Skeletal muscle cell (primary cell): ENCODE measurements at places on chromosomes 5 and 9.

DNA sequence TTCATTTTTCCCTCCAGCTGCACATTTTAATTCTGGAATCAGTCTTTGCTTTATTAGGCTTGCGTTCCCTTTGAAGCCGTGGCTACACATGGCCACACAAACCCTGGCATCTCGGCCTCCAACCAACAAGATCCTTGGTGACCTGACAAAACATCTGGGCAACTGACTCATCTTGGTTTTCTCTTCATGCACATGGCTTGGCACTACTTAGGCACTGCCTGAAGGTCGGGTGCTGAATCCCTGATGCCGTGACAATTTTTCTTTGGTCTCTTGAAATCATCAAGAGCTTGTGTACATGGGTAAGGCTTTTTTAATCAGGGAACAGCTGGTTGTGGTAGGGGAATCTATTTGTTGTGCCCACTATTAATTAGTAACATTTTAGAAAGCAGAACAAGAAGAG lies 16.0 kb upstream of the PAPPA start:
- DNase-seq, result no peak

- peak; percentile 83 for DNase-seq
Observed at GRCh38 chr9:72586388-72587130, 65.2 kb downstream of the TMC1 start.

- no peak for DNase-seq
Observed at GRCh38 chr5:76607353-76607871, 15.8 kb downstream of the F2RL2 start.

GRCh38 chr5:170482511-170482910 lies 21.3 kb upstream of the KCNIP1 start:
- no peak for DNase-seq

DNA sequence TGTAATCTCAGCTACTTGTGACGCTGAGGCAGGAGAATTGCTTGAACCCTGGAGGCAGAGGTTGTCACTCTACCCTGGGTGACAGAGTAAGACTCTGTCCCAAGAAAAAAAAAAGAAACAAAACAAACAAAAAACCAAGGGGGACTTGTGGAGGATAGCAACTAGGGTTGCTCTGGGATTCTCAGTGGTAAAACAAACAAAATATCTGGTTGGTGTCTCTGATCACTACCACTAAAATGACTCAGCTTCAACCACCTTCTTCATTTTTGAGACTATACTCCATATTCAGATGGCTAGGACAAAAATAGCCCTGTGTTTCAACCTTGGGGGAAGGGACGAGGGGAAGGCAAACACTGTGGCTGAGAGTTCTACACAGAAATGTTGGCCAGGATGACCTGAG lies 110.3 kb downstream of the ARRDC3 start:
- DNase-seq, result no peak

GRCh38 chr5:170741801-170742200 lies 41.7 kb upstream of the GABRP start:
- DNase-seq, result no peak

- no peak for DNase-seq
Observed at GRCh38 chr5:1012313-1012841, 3.8 kb downstream of the NKD2 start.

GRCh38 chr5:172920447-172920849 lies 38.8 kb upstream of the RPL26L1 start:
- peak; percentile 96 for DNase-seq

DNA sequence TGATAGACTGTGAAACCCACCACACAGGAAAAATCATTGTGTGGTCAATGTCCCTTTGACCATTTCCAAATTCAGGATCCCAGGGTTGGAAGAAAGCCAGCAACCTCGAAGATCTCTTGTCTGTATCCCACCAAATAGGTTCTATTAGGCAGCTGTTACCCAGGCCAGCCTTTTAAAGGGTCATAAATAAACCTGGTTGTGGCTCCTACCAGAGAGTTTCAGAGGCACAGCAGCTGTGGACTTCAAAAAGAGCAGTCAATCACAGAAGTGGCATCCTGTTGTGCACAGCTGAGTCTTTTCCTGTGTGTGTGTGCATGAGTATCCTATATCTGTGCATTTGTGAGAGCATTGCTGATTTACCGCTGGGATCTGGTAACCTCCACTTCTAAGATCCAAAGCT lies 23.7 kb upstream of the OR2S2 start:
- no peak for DNase-seq

GRCh38 chr9:113515862-113516261 lies 52.3 kb downstream of the RGS3 start:
- DNase-seq, result no peak

DNA sequence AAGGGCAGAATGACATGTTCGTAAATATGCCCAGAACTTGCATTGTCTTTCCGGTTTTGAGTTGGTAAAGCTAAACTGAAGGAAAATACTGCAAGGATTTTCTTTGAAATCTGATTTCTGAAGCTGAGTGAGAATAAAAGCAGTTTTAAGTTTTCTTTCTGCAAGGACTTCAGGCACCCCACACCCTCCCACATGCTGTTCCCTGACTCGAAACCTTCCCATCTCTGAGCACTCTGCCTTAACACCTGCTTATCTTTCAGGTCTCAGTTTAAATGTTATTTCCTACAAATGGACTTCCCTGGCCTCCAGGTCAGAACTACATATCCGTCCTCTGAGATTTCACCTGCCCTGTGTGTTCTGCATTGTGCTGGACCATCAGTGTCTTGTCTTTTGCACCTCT lies 93.8 kb downstream of the KLHL3 start:
- DNase-seq, result no peak

DNA sequence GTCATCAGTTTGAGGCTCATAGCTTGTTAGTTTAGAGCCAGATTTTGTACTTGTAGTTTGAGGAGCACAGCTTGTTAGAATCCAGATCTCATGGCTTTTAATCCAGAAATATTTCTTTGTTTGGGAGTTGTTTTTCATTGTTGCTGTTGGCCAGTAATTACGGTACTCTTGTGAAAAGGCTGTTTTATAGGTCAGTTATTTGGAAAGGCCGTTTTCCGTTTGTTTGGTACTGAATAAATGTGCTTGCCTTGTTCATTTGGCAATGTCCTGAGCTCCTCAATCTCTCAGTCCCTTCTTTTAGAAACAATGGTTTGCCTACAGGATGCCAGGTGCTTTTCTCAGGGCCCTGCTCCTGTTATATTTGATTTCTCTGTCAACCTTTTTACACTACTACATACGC lies 4.5 kb upstream of the MOB3B start:
- DNase-seq, result no peak

GRCh38 chr9:20997503-20998076 lies 33.9 kb downstream of the HACD4 start:
- no peak for DNase-seq

GRCh38 chr9:134991808-134992754 lies 74.4 kb upstream of the FCN1 start:
- no peak for DNase-seq

DNA sequence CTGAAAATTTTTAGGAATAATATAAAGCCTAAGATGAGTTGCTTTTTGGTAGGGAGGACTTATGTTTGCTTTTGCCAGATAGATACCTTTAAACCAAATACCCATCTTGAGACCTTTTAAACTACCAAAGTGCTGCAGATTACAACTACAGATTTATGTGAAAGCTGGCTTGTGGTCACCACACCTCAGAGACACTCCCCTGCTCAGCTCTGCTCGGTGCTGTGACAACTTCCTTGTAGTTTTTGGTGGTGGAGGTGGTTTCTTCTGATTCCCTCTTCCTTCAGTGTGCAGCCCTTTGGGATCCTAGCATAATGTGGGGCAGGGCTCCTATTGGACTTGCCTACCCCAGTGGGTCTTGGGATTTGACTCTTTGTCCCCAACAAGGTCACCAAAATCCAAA lies 29.2 kb downstream of the GARNL3 start:
- no peak for DNase-seq

GRCh38 chr9:125820100-125820804 lies 73.1 kb downstream of the PBX3 start:
- DNase-seq, result no peak

GRCh38 chr9:8134635-8135034 lies 335.1 kb upstream of the DMAC1 start:
- no peak for DNase-seq

GRCh38 chr5:61402970-61403900 lies 71.2 kb downstream of the ZSWIM6 start:
- DNase-seq, result no peak

GRCh38 chr5:169547508-169547907 lies 36.1 kb upstream of the SPDL1 start:
- no peak for DNase-seq

GRCh38 chr5:155418960-155419579 lies 405.5 kb downstream of the KIF4B start:
- DNase-seq, result no peak

DNA sequence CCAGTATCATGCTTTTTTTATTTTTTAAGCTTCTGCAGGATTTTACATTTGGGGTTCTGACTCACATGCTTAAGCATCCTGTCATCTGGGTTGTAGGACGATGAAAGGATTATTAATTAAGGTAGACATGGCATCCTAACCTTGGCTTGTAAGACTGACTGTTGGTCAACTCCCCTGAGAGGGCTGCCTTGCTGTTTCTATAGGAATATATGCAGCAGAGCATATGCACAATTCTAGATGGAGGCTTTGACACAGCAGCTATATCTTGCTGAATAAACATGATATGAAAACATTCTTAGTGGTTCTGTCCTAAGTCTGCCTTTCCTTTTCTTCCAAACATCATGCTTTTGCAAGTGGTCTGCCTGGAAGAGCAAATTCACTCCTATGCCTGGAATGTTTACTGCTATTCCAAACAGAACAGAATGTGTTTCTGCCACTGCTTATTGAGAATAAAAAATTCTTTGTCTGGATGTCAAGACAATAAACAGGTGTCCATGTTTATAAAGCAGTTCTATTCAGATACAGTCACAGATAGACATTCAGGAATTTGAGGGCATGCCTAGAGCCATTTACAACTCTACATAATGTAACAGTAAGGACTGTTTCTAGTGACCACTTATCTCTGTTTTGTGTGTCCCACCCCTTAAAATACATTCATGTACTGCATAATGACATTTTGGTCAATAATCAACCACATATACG lies 166.2 kb upstream of the PPP2R2B start:
- DNase-seq, result peak; percentile 67

- no peak for DNase-seq
Observed at GRCh38 chr9:115225459-115226116, 107.6 kb upstream of the TNC start.
